ENCODE measurements at places on chromosomes 6 and 20.

DNA sequence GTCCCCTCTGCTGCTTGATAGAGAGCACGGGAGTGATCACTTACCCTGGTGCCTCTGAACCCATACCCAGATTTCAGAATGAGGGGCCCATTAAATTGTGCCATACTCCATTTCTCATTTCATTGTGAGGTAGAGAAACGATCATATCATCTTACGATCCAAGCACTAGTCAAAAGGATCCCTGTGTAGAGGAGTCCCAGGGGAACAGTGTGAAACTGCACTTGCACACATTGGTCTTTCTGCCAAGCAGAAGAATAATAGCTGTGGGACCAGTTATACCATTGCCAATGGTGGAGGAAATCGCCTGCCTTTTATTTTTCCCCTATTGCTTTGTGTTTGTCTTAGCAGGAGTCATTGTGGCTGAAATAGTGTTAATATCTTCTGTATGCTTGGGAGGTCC lies 161.9 kb downstream of the FARS2 start:
- DNase-seq: no peak

- no peak for DNase-seq
These were observed 134.4 kb upstream of the ASCC3 start for GRCh38 chr6:101015541-101015940.

DNA sequence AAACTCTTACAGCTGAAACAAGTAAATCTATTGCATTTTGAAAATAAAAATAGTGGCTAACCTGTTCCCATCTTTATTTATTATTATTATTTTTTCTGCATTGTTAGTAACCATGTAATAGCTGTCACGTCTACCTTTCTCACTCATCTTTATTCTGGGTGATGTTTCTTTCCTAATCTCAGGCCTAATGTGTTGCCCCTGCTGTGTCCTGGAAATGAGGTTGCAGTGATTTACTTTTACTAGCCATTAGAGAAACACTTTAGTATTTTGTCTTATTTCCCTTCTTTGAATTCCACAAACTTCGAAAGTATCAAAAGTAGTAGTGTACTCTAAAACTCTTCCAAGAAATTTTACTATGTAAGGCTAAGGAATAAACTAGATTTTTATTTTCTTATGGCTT lies 546.9 kb downstream of the GRIK2 start:
- DNase-seq: no peak

GRCh38 chr20:45861221-45862075 lies 4.0 kb downstream of the ZSWIM3 start:
- DNase-seq: no peak

GRCh38 chr6:47221565-47221964 lies 88.1 kb downstream of the TNFRSF21 start:
- DNase-seq: no peak

GRCh38 chr20:39886650-39887190 lies 802.3 kb downstream of the MAFB start:
- no peak for DNase-seq

GRCh38 chr6:46465294-46466165 lies 25.7 kb downstream of the RCAN2 start:
- no peak for DNase-seq

GRCh38 chr20:50272030-50272723 lies 81.5 kb downstream of the CEBPB start:
- DNase-seq: no peak

GRCh38 chr20:32421290-32421689 lies 63.2 kb downstream of the ASXL1 start:
- DNase-seq: no peak
